MV-4-11 (cell line): ENCODE measurements at places on chromosomes 2 and 18.

DNA sequence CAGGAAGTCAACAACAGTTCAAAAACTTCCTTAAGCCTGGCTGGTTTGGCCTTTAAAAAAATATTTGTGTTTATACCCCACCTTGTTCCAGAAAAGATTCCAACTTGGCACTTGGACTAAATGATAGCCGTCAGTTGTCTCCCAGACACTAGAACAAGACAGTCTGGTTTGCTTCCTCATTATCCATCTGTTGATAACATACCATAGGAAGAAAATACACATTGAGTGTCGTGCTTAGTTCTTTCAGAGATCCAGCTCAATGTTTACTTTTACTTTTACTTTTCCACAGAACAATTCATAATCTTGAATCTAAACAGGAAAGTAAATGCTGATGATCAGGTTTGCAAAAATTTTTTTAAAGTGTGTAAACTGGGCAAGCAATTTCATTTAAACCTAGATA, 2.4 kb upstream of the VPS54 start:
- DNase-seq, result no peak

DNA sequence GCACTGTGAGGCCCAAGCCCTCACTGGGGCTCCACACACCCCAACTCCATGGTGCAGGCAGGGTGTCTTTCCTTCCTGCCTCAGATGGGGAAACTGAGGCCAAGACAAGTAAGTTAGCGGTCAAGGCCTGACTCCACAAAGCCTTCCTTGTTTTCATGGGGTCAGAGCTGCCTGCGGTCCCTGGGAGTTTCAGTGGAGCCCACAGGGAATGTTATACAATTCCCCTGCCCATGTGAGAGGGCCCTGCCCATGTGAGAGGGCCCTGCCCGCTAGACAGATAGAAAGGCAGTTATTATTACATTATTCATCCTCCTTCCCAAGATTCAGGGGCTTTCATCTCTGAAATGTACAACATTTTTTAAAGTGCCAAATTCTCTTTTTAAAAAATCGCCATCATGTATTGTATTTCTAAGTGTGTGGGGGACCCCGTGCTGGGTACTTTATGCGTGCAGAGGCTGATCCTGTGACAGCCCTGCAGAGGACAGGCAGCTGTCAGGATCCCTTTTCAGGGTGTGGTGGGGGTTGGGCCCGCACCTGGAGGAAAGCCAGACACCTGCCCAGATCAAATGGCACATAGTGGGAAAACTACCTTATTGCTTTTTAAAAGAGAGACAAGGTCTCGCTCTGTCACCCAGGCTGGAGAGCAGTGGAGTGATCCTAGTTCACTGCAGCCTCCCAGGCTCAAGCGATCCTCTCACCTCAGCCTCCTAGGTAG, 23.4 kb downstream of the FBLN7 start:
- DNase-seq, result no peak

DNA sequence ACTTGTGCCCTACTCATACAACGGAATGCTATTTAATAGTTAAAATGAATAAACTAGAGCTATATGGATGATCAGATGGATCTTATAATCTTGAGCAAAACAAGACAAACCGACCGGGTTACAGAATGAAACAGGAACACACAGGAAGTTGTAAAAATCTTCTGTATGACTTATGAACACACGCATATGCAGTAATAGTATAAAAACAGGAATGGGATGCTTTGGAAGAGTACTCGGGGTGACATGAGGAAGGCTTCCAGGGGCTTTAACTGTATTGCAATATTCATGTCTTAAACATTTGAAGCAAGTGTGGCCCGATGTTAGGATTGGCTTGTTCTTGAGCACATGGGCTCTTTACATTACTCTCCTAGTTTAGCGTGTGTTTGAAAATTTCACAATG, 14.9 kb upstream of the E2F6 start:
- DNase-seq, result no peak

GRCh38 chr2:240140511-240140910, at the start of gene OTOS:
Gene OTOS, minus strand, starts transcription at chr2:240140658. Its CDS starts 332 bp downstream, at chr2:240140326.
- no peak for DNase-seq

DNA sequence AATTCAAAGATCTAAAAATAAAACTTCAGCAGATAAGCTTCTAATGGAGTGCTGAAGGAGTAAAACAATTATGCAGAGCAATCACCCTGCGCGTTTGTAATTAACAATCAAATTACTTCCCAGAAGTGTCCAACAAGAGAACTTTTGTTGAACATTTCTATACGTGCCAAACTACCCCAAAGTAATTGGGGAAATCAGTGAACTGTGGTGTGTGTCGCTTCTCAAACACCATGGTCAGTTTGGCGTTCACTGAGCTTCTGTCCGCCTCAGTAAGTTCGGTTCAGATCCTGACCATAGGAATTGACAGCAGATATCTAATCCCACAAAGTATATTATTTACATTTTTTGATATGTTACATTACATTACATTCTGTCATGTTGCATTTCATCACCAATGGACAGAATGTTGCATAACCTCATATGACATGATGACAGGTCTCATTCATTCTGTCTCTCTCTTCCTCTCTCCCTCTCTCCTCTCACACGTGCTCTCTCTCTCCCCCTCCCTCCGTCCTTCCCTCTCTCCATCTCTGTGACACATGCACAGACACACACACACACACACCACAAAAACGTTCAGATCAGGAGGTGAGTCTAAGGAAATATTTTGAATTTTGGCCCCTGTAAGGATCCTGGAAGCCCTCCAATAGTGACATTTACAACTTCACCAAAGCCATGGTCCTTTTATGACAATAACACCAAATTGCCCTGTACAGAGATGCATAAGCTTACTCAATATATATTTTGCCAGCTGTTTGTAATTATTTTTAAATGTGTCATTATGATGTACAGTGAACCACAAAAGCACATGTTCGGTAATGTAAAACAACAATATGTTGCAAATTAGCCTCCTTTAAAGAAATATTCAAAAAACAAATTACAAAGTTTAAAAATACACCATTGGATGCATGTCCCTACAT, 269.2 kb downstream of the FIGN start:
- no peak for DNase-seq

DNA sequence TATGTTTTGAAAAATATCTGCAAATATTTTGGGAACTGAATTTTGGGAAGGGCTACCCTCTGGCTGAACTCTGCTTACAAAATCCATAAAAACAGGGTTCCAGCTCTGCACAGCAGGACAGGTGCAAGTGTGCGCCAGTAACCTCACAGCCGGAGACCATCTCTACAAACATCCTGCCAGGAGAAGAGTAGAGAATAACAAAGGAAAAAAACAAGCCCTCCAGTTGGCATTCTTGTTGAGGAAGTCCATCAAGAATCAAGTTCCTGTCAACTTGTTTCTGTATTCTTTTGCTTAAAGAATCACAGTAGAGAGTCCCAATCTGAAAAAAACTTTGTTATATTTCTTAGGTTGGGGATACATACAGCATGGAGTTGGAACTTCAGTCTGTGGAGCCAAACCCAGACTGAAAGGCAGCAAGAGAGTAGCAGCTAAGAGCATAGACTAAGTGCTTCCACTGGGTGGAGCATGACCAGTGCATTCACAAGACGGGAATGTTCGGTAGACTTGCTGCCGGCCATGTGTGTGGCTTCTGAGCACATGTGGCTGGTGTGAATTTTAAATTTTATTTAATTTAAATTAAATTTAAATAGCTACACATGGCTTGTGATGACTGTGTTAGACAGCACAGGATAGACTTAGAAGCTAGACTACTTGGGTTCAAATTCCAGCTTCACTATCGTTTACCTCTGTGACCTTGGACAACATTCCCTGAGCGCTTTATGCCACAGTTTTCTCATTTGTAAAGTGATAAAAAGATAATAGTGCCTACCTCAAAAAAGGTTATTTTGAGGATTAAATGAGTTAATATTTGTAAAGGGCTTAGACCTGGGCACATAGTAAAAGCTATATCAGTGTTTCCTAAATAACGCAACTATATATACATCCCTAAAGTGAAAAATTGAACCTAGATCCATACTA, 41.9 kb downstream of the SPTBN1 start:
- DNase-seq, result peak; percentile 12
